ENCODE measurements at places on chromosomes 16 and 17.

- DNase-seq = no peak
Observed at GRCh38 chr17:76082326-76083251, 3.6 kb downstream of the ZACN start.

GRCh38 chr17:8630227-8630801 is at the start of gene MYH10:
Gene MYH10 (minus strand): TSS chr17:8630725. CDS start chr17:8623246, 7,479 bp downstream.
- peak; percentile 44 for DNase-seq

- no peak for DNase-seq
Observed at GRCh38 chr16:68083861-68084503, 1.2 kb upstream of the NFATC3 start.

GRCh38 chr17:67278363-67278762 is 33.4 kb upstream of the HELZ start:
- no peak for DNase-seq

GRCh38 chr16:88856122-88856827 is 472 bp downstream of the GALNS start:
- no peak for DNase-seq

DNA sequence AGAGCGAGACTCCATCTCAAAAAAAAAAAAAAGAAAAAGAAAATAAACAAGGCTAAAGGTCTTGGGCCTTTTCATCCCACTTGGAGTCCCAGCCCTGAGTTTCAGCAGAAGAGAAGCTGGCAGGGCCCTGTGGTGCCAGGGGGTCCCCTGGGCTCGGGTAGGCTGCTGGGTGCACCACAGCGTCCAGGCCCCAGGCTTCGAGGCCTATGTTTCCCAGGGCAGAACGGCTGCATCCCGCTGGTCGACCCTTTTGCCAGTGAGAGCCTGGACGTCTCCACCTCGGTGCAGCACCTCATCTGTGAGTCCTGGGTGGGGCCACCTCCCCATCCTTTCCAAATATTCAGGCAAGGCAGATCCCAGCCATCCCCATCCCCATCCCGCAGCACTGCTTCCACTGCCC is 2.2 kb downstream of the TMEM235 start:
- no peak for DNase-seq

DNA sequence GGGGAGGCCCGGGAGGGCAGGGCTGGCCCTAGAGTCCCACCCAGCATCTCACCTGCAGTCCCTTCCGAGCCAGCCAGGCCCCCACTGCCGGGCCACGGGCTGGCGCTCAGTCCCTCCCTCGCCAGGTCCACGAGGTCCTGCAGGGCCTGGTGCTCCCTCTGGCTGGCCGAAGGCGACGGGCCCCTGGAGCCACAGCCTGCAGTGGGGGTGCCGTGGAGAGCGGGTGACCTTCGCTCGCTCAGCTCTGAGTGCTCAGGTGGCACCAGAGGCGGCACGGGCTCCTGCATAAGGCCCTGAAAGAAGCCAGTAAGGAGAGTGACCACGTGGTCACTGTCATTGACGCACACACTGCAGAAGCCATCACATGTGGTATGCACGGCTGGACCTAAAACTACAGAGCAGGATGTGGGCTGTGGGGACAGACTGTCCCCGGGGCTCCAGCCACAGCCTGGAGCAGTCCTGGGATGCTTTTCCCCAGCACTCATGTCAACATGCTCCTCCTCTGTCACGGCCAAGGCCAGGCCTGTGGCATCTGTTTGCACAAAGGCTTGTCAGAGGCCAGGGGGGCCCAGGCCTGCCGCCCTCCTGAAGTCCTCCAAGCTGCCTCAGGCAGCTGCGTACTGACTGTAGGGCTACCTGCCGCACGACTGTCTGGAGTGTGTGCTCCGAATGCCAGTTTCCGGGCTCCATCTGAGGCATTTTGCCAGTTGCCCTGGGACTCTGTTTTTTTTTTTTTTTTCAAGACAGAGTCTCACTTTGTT is 15.1 kb downstream of the SLX4 start:
- no peak for DNase-seq

DNA sequence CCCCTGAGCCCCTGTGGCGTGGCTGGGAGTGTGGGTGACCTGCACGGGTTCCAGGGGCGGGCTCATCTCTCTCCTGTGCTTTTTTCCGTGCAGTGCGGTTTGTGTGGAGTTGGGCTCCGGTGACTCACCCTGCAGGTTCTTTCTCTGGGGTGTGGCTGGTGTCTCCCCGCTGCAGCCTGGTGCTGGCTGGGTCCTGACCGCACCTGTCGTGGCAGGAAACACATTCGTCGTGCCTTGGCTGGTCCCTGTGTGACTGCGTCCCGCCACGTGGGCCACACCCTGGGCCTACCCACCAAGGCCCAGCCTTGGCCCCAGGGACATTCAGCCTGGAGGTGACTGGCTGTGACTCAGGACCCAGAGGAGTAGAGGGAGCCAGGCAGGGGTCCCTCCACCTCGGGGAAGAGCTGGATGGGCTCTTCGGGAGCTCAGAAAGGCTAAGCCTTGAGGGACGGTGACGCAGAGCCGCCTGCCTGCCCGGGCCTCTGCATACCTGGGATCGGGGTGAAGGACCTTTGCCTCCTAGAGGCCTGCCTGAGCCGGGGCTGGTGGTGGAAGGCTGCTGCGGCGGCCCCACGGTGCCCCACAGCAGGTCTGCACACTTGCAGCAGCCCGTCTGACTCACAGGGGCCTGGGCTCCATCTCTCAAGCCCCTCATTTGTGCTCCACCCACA is 7.8 kb downstream of the TRAF7 start:
- DNase-seq = no peak

GRCh38 chr16:22862046-22862445 is 48.1 kb downstream of the HS3ST2 start:
- no peak for DNase-seq

DNA sequence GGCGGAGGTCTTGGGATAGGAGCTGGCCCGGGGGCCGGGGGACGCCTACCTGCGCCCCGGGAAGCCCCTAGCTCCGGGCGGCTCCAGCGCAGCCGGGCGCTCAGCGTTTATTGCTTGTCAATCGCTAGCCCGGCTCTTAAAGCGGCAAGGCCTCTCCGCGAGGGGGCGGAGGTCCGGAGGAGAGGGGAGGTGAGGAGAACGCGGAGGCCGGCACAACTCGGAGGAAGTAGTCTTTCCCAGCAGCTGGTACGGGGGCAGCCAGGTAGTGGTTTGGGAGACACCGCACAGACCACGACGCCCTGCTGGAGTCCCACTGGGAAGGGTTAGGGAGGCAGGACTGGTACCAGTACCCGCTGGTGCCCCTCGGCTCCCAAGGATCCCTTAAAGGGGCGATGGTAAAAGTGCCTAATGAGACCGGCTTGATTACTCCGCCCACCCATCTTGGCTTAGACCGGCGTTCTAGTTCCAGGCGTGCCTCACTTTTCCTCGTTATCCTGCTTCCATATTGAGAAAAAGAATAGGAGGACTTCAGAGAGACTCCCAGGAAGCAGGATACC is at the start of gene MPP2:
Gene MPP2 (minus strand): TSS at position 112 of the 557 bp plus-strand sequence. CDS start 3,076 bp downstream, outside the sequence.
- no peak for DNase-seq

GRCh38 chr16:24773771-24774427 is 44.4 kb downstream of the TNRC6A start:
- no peak for DNase-seq

DNA sequence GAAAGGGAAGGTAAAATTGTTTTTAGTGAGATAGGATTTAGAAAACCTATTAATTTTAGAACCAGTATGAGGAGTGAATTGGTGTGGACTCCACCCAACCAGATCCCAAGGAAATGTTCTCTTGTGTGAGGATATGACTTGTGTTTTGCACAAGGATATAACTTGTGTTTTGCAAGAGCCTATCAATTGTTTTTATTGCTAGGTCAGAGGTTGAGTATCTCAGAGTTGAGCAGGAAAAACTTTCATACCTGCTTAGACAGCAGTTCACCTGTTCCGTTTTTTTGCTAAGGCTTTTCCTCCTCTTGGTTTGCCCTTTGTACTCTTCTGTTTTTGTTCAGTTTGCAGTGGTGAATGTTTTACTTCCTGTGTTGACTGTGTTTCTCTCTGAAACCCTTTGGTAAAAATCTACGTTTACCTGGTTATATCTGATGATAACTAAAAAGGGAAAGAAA is 5.1 kb downstream of the NBR1 start:
- no peak for DNase-seq

- DNase-seq = no peak
Observed at GRCh38 chr16:2273484-2273883, 5.6 kb upstream of the RNPS1 start.

- no peak for DNase-seq
Observed at GRCh38 chr17:48240122-48240521, 132.6 kb downstream of the SNX11 start.

- DNase-seq = no peak
Observed at GRCh38 chr17:73300392-73300791, 11.4 kb downstream of the CDC42EP4 start.

DNA sequence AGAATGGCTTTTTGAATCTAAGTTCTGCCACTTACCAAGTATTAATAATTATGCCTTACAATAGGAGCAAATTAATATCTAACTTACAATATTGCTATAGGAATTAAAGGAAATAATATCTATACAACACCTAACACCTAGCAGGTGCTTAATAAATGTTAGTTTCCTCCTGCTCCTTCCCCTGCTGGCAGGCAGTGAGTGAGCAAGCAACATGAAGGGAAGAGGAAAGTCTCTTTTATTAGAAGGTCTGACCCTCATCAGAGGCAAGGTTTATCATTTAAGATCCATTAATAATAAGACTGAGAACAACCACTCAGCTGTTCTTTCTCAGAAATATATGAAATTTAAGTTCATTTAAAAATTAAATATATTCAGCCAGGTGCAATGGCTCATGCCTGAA is 6.7 kb upstream of the DYNC1LI2 start:
- no peak for DNase-seq

- DNase-seq = no peak
Observed at GRCh38 chr16:53098526-53099317, 43.9 kb downstream of the CHD9 start.

GRCh38 chr17:44170499-44171201 is at the start of gene ASB16:
Gene ASB16 (plus strand): TSS chr17:44170704. CDS start chr17:44170790, 86 bp downstream.
- DNase-seq = no peak

DNA sequence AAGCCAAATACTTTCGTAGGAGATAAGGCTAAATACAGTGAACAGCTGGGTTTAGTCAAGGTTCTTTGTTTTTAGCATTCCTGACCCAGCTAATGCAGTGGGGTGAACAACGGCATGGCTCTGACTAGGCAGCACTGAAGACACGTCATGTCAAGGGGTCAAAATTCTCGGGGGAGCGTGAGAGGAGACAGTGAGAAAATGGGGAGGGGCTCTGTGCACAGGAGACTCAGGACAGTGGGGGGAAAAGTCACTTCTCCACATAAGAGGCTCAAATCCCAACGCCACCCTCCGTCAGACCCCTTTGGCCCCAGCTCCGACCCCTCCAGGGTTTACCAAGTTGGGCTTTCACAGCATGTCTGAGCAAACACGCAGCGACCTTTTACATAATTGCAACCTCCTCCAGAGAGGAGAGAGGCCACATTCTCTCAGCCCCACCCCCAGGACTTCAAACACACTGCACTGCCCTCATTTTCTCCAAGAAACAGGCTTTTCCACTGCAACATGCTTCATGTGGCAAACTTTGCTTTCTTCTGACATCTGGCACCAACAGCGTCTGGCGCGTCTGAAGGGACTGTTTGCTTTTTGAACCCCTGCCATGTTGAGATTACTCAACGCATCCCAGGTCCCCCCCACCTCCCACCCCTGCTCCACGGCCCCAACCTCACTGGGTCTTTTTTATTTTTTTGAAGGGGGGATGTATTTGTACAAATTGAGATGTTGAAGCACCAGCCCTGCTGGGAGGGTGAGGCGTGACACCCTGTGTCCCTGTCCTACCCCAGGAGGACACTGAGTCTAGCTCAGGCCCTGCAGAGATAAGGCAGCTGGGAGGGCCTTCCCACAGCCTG is 30.0 kb downstream of the AXIN2 start:
- no peak for DNase-seq

DNA sequence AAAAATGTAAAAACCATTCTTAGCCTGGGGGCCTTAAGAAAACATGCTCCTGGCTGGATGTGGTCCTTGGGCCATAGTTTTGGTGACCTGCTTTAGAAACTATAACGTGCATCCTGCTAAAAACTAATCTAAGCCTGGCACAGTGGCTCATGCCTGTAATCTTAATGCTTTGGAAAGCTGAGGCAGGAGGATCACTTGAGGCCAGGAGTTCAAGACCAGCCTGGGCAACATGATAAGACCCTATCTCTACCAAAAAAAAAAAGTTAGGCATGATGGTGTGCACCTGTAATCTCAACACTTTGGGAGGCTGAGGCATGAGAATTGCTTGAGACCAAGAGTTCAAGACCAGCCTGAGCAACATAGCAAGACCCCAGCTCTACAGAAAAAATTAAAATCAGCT is 183.8 kb upstream of the CHMP6 start:
- DNase-seq = no peak

- DNase-seq = no peak
Observed at GRCh38 chr16:1863681-1864460, 8.1 kb downstream of the MEIOB start.

DNA sequence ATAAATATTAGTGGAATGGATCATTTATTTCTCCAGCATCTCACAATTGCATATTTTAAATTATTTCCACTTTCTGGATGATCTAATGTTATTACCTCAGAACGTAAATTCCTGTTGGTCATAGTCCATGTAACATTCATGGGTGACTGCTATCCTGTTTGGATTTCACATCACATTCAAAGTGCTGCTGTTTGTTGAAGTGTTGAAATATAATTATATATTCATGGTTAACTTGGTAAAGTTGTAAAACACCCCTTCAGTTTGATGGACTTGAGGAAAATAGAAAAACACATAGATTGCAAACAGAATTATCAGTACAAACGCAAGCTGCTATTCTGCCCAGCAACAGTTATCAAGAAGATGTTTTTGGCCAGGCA is 59.6 kb downstream of the TANGO6 start:
- DNase-seq = no peak

GRCh38 chr16:56279132-56279531 is 87.8 kb downstream of the GNAO1 start:
- DNase-seq = no peak

DNA sequence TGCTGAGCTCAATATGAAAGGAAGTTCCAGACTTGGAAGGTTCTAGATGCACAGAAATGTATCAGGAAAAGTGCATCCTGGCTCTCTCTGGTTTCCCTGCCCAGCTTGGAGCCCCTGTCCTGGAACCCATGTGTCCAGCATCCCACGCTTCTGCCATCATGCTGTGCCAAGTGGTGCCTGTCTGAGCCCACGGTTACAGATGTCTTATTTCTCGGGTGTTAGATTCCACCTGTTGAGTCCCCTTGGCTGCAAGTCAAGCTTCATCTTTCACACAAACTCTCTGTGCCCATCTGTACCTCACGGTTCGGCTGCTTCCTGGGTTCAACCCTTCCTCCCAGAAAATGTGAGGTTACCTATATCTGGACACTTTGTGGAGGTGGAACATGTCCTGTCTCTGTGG is 22.5 kb downstream of the OR1D5 start:
- DNase-seq = no peak

- no peak for DNase-seq
Observed at GRCh38 chr17:2222901-2223616, 80.5 kb downstream of the SMG6 start.

GRCh38 chr16:11535494-11535893 is 51.2 kb downstream of the LITAF start:
- no peak for DNase-seq

DNA sequence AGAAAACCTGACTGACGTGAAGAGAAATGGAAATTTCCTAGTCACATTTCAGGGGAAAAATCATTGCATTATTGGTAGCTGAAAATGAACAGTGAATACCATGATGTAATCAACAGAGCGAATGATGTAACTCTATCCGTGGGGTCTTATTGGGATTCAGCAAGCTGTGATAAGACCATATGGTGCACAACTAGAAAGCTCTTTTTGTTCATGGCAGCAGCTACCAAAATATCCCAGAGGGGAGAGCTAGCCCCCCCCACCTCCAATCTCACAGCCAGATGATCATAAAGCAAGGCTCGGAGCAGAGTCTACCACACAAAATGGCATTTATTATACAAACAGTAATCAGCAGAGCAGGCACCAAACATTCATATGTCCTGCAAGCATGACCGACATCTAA is 22.2 kb upstream of the DNAH17 start:
- no peak for DNase-seq
